ENCODE measurements at places on chromosomes 11 and 22. TPM values are rescaled to one million over a fixed set of nuclear protein-coding genes. Genes with fewer than 3 reads are reported as not detected.

The PHOX2A gene
- total RNA-seq, result not detected

GRCh38 chr11:23729088-23729487 is 767.8 kb upstream of the LUZP2 start:
- H3K27me3 ChIP-seq, result no peaks in the 10 kb centered on the region
- H3K27ac ChIP-seq, result no peak overlapping the region
- no peak for DNase-seq
- no peaks in the 10 kb centered on the region for H3K36me3 ChIP-seq

- H3K36me3 ChIP-seq, result no peaks in the 10 kb centered on the region
- no peaks in the 10 kb centered on the region for H3K4me1 ChIP-seq
- H3K27ac ChIP-seq, result no peak overlapping the region
- no peak overlapping the region for H3K4me3 ChIP-seq
- DNase-seq, result no peak
- H3K27me3 ChIP-seq, result no peaks in the 10 kb centered on the region
Observed at GRCh38 chr11:58070585-58070984, 39.8 kb downstream of the OR6Q1 start.

The KRTAP5-8 gene
- 0.32 TPM for total RNA-seq

DNA sequence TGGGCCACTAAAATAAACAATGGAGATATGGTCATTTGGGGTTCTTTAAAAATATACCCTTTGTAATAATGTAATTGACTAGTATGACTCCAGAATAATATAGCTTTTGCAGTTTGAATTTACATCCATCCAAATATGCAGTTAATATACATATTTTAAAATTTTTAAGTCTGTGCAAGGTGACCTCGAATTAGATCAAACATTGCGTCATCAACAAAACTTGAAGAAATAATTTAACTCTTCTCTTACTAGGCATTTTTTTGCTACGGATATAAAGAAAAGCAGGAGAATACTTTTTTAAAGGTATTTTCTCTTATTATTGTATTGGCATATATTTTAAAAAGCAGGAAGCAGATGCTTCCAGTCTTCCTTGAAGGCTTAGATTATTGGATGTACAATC is 10.7 kb downstream of the OR51A4 start:
- no peaks in the 10 kb centered on the region for H3K36me3 ChIP-seq
- no peak for DNase-seq
- no peak overlapping the region for H3K4me3 ChIP-seq
- no peak overlapping the region for H3K27ac ChIP-seq
- H3K27me3 ChIP-seq, result no peaks in the 10 kb centered on the region

DNA sequence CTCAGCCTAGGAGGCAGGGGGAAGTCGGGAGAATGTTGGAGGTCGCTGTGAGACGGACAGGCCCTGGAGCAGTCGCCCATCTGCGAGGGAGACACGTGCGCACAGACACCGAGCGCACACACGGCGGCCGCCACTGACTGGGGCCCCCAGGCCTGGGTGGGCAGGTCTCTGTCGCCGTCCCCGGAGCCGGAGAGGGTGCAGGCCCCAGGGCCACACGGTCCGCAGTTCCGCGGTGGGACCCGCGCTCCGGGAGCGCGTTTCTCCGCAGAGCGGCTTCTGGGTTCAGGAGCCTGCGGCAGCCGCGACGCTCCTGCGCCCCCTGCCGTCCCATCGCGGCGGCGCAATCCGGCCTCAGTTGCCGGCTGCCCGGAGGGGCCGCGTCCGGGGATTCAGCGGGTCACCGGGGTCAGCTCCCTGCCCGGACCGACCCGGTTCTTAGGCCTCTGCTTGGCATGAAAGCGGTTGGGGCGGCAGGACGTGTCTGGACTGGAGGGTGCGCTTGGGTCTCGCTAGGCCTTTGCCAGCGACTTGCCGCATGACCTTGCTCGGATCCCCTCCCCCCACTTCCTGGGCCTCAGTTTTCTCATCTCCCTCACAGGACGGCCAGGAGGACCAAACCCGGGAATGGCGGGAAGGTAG is 31.2 kb downstream of the PDE2A start:
- DNase-seq, result no peak
- H3K4me3 ChIP-seq, result peak overlapping the region; percentile 60
- H3K4me1 ChIP-seq, result no peaks in the 10 kb centered on the region
- no peaks in the 10 kb centered on the region for H3K36me3 ChIP-seq
- H3K27ac ChIP-seq, result no peak overlapping the region

DNA sequence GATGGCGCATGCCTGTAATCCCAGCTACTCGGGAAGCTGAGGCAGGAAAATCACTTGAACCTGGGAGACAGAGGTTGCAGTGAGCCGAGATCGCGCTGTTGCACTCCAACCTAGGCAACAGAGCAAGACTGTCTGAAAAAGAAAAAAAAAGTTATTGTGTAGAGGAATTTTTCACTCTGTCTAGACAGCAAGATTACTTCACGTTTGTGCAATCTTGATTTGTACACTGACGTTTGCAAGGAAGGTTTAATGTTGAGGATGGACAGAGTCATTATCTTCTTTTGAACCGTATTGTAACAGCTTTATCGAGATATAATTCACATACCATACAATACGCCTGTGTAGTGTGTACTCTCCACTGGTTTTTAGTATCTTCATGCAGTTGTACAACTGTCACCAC is 3.7 kb downstream of the CTTN start:
- no peak for DNase-seq
- no peak overlapping the region for H3K27ac ChIP-seq
- peaks cover 1% of the 10 kb centered on the region for H3K36me3 ChIP-seq
- H3K27me3 ChIP-seq, result no peaks in the 10 kb centered on the region
- no peaks in the 10 kb centered on the region for H3K4me1 ChIP-seq

GRCh38 chr11:62539238-62539925 is 7.2 kb downstream of the AHNAK start:
- DNase-seq, result no peak
- H3K4me1 ChIP-seq, result peaks cover 34% of the 10 kb centered on the region
- peaks cover 8% of the 10 kb centered on the region for H3K36me3 ChIP-seq
- H3K27me3 ChIP-seq, result no peaks in the 10 kb centered on the region
- peak overlapping the region; percentile 98 for H3K4me3 ChIP-seq

- no peak for DNase-seq
- H3K27ac ChIP-seq, result no peak overlapping the region
- H3K36me3 ChIP-seq, result no peaks in the 10 kb centered on the region
- H3K27me3 ChIP-seq, result no peaks in the 10 kb centered on the region
- H3K4me1 ChIP-seq, result no peaks in the 10 kb centered on the region
Observed at GRCh38 chr11:12569499-12570425, 104.5 kb upstream of the TEAD1 start.

- no peak overlapping the region for H3K27ac ChIP-seq
- H3K4me1 ChIP-seq, result peaks cover under 1% of the 10 kb centered on the region
- no peaks in the 10 kb centered on the region for H3K27me3 ChIP-seq
Observed at GRCh38 chr22:31137721-31138120, 2.6 kb downstream of the PLA2G3 start.

The ZNF408 gene
- total RNA-seq, result 8.0 TPM

The FAM180B gene
- total RNA-seq, result 11.2 TPM

DNA sequence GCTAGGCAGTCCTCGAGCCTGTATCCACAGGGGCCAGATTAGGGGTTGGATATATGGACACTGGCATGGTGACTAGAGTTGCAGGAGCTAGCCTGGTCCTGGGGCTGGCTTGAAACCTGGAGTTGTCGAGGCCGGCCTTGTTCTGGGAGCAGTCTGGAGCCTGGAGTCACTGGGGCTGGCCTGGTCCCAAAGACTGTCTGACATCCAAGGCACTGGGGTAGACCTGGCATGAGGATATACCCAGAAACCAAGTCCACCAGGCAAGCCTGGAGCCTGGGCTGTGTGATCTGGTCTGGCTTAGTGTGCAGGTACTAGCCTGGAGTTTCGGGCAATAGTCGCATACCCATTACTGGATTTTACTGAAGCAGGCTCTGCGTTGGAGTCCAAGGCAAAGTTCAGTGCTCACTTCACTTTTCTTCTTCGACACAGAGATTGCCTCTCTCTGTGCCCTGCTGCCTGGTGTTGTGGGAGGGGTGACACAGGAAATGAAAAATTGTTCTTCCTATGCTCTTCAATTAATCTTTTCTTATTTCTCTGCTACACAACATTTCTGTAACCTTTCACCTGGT is 4.3 kb upstream of the GLYATL1 start:
- H3K4me1 ChIP-seq, result no peaks in the 10 kb centered on the region
- H3K36me3 ChIP-seq, result no peaks in the 10 kb centered on the region
- H3K27me3 ChIP-seq, result no peaks in the 10 kb centered on the region
- H3K27ac ChIP-seq, result no peak overlapping the region
- no peak for DNase-seq
- H3K4me3 ChIP-seq, result no peak overlapping the region

DNA sequence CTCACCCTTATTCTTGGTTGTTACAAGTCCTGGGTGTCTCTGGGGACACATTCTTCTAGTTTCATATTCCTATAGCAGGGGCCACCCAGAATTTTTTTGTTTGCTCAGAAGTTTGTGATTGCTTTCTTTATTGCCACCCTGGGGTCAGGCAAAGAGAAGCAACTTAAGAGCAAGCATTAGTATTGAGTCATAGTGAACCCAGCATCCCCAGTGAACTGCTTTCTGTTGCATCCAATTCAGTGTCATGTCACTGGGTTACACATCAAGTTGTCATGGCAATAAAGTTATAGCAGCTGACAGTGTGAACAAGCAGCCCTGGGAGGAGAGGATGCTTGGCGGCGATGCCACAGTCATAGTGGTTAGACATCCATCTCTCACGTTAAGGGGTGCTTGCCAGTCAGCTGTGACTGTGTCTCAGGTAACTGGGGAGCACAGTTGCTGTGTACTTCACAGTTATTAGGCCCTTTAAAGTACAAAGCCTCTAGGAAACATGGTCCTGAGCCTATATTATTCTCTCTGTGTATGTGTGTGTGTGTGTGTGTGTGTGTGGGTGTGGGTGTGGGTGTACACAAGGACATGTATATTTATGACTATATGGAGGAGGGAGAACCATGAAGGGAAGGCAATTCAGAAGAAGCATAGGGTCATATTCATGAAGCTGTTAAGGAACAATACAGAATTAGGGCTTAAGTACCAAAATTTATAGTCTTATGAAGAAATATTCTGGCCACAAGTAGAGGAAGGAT is 52.5 kb downstream of the TRIM44 start:
- no peak overlapping the region for H3K27ac ChIP-seq
- H3K36me3 ChIP-seq, result no peaks in the 10 kb centered on the region
- no peaks in the 10 kb centered on the region for H3K4me1 ChIP-seq
- no peak for DNase-seq
- no peaks in the 10 kb centered on the region for H3K27me3 ChIP-seq

DNA sequence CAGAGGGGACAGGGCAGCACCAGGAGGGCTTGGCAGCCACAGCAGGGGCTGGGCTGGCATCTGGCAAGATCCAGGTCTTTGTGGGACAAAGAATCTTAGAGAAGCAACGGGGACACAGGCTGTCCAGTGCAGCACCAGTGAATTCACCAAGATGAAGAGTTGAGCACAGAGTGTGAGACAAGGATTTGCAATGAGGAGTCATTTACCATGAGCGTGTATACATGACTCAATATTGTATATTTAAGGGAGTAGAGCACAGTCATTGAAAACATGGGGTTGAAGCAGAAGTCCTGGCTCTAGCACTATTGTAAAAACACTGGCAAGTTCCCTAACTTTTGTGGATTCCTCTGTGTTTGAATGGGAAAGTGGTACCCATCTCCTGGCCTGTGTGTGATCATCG is 3.5 kb downstream of the APOL1 start:
- no peak for DNase-seq
- H3K27ac ChIP-seq, result peak overlapping the region; percentile 66
- no peaks in the 10 kb centered on the region for H3K36me3 ChIP-seq
- no peak overlapping the region for H3K4me3 ChIP-seq
- H3K27me3 ChIP-seq, result no peaks in the 10 kb centered on the region

DNA sequence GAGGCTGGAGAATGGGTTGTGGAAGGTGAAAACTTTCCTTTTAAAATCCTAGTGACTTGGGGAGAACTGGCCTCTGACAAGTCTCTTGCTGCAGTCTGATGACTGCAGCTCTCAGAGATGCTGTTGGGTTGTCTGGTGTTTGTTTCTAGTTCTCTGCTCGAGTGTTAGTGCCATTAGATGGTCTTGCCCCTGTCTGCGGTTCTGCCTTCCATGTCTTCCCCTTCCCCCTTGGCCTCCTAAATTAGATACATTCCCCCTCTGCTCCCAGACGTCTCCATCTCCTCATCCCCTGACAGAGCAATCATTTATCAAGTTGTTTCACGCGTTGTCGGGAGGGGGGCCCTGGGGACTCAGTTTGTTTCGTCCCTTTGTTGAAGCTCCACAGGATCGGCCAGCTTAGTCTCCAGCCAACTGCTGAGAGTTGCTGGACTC is 67.7 kb downstream of the CECR2 start:
- no peaks in the 10 kb centered on the region for H3K36me3 ChIP-seq
- no peak overlapping the region for H3K27ac ChIP-seq
- H3K4me1 ChIP-seq, result no peaks in the 10 kb centered on the region
- no peak overlapping the region for H3K4me3 ChIP-seq

The PDGFB gene
- total RNA-seq, result 5.3 TPM

The CAVIN3 gene
- total RNA-seq, result 78.3 TPM

- H3K27me3 ChIP-seq, result no peaks in the 10 kb centered on the region
- H3K27ac ChIP-seq, result no peak overlapping the region
- no peak overlapping the region for H3K4me3 ChIP-seq
- H3K4me1 ChIP-seq, result no peaks in the 10 kb centered on the region
Observed at GRCh38 chr11:64063777-64064176, 28.0 kb downstream of the FLRT1 start.

- no peak overlapping the region for H3K27ac ChIP-seq
- DNase-seq, result no peak
- no peak overlapping the region for H3K4me3 ChIP-seq
- no peaks in the 10 kb centered on the region for H3K27me3 ChIP-seq
- no peaks in the 10 kb centered on the region for H3K4me1 ChIP-seq
Observed at GRCh38 chr11:131397675-131398074, 27.3 kb downstream of the NTM start.

The LMO2 gene
- total RNA-seq, result 20.0 TPM

DNA sequence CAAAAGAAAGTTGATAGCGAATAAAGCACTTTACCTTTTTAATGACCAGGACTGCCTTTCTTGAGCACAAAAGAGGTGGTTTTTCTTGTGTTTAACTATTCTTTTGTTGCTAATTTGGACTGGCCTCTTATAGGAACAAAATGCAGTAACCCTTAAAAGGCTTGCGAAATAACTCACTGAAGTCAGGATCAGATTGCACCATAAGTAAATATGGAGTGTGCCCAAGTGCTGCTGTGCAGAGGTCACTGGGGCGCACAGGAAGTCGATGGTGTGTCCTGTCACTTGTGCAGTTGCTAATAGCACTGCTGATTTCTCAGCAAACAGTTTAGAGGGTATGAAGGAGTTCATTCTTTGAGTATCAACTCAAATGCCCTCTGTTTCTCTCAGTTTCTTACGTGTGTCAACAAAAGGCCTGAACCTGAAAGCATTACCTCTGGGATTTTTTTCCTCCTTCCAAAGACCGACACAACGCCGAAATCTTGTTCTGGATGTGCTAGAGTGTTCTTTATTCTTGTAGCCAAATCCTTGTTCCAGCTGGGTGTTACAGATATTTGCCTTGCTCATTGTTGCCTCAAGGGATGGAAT is 71.3 kb downstream of the ATXN10 start:
- H3K4me1 ChIP-seq, result no peaks in the 10 kb centered on the region
- H3K27me3 ChIP-seq, result no peaks in the 10 kb centered on the region
- no peak for DNase-seq
- no peak overlapping the region for H3K4me3 ChIP-seq
- peak overlapping the region; percentile 51 for H3K27ac ChIP-seq

The PDGFD gene
- 53.1 TPM for total RNA-seq

The PDE3B gene
- total RNA-seq, result 14.1 TPM
